Left colon (tissue), 2 donors: ENCODE measurements at places on chromosomes 3 and 15. TPM values are rescaled to one million over a fixed set of nuclear protein-coding genes. Genes with fewer than 3 reads are reported as not detected.

- no peak for DNase-seq
These were observed 34.4 kb downstream of the RARB start for GRCh38 chr3:25462495-25462894.

DNA sequence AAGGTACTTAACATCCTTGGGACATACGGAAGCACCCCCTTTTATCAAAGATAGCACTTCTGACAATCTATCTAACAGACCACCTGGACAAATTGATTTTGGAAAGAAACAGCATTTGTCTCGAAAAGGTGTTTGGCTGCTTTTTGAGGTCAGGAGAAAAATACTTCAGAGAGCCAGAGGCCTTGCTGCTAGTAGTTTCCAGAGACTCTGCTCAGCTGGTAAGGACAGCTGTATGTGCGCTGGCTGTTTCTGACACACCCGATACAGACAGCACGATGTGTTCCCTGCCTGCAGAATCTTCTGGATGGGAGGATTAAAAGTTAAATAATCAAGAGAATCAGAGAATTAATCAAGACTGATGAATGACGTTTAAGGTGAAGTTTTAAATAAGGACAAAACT lies 15.6 kb upstream of the GYG1 start:
- no peak for DNase-seq

GRCh38 chr15:62415498-62415897 lies 250.4 kb upstream of the C2CD4B start:
- DNase-seq: no peak

GRCh38 chr3:46417841-46418611 lies 11.0 kb downstream of the CCRL2 start:
- no peak for DNase-seq

DNA sequence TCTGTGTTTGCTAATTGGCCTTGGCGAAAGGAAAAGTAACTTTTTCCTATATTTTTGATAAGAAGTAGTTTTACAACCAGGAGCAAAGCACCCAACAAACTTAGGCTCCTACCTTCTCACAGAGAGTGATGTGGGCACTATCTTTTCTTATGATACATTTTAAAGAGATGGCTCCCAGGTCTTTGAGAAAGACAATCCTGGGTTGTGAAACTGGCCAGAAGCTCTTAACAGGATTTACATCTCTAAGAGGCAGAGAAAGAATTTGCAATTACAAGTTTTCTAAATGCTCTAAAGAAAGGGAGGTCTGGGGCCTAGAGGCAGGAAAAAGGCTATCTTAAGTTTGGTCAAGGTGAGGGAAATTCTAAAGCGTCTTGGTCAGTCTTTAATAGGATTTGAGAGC lies 609.7 kb downstream of the VGLL3 start:
- DNase-seq: no peak

The CCR9 gene
- 0.12 TPM for total RNA-seq
